ENCODE measurements at places on chromosomes 6 and 20.

DNA sequence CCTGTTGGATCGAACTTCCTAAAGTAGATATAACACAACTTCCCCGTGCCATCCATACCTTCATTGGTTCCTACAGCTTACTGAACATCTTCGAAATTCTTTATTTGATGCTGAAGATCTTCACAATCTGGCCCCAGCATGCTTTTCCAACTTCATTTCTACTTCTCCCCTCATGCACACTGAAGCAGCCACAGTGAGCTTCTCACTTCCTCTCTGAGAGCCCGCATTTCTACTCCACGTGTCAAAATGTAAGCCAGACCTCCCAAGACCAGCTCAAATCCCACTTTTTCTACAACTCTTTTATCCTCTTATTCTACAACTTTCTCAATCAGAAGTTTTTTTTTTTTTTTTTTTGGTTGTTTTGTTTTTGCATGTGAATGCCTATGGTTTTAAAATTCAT lies 254.7 kb downstream of the GMPR start:
- DNase-seq = no peak

- DNase-seq = no peak
Measured at GRCh38 chr6:40810171-40810570, 223.0 kb upstream of the LRFN2 start.

DNA sequence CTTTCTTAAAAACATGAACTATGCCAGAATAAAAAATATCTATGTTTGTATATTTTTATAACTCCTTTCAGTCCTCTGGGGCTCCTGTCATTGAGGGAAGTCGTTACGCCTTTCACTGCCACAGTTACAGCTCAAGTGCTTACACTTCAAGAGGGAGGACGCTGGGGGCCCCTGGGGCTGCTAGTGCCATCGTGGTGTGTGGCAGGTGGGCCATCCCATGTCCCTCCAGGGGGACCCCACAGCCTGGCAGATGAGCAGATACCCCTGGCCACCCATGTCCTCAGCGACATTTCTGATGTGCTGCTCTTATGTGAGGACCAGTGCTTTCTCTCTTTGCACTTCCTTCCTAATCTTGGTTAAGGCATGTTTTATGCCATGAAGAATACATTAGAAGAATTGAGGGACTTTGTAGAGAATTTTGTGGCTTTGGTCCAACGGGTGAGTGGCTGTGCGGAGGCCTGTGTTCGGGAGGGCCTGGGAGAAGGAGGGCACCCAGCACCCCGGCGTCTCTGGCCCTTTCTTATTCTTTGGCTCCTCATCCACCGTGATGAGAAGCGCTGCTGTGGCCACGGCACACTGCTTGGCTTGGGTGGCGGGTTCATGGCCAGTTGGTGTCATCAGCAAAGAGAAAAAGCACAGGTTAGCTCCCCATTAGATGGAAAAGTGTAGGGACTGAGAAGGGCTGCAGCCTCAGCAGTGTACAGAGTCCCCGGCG lies 38.3 kb upstream of the SYNJ2 start:
- no peak for DNase-seq

- no peak for DNase-seq
Measured at GRCh38 chr20:48745330-48745729, 82.5 kb downstream of the PREX1 start.

GRCh38 chr6:43123461-43124314 lies 47.4 kb upstream of the SRF start:
- DNase-seq = no peak

DNA sequence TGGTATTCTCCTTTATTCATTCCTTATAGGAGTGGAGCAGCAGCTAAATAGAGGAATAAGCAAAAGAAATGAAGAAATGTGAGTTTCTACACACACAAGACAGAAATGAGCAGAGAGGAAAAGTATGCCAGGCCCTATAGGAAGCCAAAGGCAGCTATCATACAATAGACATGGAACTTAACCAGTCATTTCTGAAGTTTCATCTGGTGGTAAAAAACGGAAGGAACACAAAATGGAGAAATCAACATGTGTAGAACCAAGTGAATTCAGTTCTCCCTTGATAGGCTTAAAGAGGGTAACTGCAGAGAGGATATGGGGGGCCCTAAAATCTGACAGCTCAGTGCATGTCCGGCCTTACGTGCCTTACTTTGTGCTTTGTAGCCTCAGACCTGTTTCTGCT lies 44.6 kb downstream of the TSBP1 start:
- no peak for DNase-seq

GRCh38 chr6:27753668-27754407 lies 158.4 kb downstream of the OR2B2 start:
- DNase-seq = peak; percentile 94

- no peak for DNase-seq
Measured at GRCh38 chr20:52593654-52594053, 378.5 kb upstream of the TSHZ2 start.
